Activated naive CD4-positive, alpha-beta T cell treated with anti-CD3 and anti-CD28 coated beads for 36 hours (primary cell): ENCODE measurements at places on chromosomes 7 and 10.

GRCh38 chr10:4652111-4653010, 173.6 kb upstream of the AKR1E2 start:
- DNase-seq = peak; percentile 55

GRCh38 chr7:115734641-115735040, 295.9 kb downstream of the TFEC start:
- DNase-seq = no peak

DNA sequence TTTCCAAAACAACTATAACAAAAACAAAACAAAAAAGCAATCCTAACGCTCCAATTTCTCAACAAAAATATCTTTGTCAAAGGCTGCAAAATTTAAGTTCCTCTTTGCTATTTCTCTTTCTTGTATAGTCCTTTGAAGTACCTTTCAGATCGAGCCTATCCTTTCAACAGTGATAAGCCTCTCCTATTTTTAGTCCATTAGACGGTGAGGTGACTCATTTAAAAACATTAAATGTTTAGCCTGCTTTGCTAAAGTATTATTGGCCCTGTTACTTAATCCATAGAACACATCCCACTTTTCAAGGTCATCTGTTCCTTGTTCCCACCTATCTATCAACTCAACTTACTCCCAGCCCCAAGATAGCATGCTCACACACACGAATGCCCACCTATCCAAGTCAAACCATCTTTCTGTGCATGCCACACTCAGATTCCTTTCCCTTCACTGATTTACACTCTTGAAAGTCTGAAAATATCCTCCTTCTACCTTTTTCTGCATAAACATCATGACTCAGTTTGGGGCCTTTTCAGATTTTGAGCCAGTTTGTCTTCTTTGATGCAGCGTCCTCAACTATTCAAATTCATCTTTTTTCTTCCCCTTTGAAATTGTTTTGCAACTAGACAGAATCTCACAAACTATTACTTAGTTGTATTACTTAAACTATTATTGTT, 224.9 kb upstream of the TMEM229A start:
- DNase-seq = no peak

- DNase-seq = no peak
These were observed 66.2 kb upstream of the STEAP1B start for GRCh38 chr7:22566176-22566575.

- peak; percentile 76 for DNase-seq
These were observed 2.6 kb downstream of the TMEM243 start for GRCh38 chr7:87216701-87217508.

GRCh38 chr7:30913821-30914515, 2.3 kb downstream of the AQP1 start:
- no peak for DNase-seq

- DNase-seq = no peak
These were observed 19.3 kb upstream of the ZNF680 start for GRCh38 chr7:64581926-64582894.

DNA sequence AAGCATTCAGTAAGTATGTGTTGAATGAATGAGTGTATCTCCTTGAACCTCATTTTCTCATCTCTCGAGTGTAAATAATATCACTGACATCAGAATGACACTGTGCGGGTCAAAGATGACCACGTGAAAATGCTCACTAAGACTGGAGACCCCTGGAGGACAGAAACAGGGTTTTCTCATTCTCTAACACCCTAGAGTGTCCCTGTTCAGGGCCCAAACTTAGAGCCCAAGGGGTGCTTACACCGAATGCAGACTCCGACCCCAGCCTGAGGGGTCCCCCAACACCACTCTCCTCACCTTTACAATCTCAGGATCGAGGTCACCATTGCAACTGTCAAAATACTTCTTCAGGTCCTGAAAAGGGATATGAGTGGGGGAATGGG, 1.4 kb downstream of the CDK5 start:
- no peak for DNase-seq

DNA sequence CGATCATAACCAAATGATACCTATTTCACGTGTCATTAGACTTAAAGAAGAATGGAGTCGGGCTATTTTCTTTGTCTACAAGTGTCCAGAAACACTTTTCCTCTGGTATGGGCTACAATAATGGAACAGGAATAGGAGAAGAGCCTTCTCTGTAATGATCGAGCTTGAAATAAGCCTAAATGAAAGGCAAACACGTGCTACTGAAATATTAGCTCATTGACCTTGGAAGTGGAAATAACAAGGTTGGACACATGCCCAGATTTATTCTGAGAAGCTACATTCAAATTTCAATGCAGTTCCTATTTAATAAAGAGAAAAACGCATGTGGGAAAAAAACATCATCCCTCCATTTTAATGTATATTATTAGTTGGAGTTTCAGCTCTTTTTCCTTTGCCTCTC, 254.7 kb upstream of the PTER start:
- DNase-seq = no peak
